ENCODE measurements at places on chromosomes 1 and 21.

DNA sequence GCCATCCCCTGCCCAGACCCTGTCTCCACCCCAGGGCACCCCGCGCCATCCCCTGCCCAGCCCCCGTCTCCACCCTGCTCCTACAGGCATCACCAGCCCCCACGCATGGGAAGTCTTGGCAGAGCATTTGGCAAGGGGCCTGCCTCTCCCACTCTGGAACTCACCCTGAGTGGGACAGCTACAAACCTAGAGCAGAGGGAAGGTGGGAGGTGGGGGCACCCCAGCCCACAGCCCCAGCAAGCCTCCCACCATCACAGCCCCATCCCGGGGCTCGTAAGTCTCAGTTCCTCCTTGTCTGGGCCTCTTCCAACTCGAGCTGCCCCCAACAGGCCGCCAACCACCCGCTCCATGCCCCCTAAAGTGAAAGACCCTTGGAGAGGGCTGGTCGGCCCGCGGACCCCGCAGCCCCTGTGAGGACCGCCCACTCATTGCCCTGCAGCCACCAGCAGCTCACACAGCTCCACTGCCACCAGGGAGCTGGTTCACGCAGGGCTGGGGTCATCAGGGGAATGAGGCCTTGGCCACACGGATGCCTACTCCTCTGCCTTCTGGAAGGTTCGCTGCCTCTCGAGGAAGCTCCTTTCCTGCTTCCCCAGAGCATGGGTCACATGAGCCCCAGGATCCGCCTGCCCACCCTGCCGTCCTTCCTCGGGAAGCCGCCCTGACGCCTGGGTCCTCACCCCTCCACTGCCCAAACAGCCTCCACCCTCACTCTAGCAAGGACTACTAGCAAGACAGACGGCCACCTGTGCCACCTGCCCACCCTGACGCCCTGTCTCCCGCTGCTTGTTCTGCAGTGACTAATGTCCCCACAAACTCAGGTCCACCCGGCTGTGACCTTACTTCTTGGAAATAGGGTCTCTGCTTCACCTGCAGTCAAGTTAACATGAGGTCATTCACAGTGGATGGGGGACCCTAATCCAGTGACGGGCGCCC lies 14.4 kb downstream of the MEGF6 start:
- no peak for DNase-seq

DNA sequence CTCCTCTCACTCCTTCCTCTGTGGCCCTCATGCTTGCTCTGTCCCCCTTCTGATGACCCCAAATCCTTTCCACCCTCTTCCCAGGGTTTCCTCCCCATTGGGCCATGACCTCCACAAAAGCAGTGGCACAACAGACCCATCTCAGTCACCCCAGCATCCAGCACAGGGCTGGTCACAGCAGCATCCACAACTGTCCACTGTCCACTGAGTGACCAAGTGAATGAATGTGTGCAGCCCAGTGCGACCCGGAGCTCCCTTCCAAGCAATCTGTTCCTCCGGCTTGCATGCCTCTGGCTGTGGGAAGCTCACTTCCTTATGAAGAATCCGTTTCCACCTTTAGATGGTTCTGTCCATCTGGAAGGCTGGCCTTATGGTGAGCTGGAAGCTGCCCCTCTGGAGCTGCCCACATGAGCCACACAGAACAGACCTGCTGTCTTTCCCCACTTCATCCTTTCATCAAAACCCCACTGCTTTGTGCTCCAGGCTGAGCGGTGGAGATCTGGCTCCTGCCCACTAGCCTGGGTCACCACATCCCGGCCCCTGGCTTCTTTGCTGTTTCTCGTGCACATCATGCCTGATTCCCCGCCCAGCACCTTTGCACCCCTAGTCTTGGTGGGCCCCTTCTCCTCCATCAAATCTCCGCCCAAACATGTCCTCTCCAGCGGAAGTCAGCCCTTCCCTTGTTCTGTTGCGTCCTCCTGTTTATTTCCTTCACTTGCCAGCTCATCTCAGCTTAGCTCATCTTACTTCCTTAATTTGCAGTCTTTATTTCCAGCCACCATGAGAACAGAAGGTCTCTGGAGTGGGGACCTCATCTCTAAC lies 56.4 kb downstream of the EDN2 start:
- DNase-seq: no peak

DNA sequence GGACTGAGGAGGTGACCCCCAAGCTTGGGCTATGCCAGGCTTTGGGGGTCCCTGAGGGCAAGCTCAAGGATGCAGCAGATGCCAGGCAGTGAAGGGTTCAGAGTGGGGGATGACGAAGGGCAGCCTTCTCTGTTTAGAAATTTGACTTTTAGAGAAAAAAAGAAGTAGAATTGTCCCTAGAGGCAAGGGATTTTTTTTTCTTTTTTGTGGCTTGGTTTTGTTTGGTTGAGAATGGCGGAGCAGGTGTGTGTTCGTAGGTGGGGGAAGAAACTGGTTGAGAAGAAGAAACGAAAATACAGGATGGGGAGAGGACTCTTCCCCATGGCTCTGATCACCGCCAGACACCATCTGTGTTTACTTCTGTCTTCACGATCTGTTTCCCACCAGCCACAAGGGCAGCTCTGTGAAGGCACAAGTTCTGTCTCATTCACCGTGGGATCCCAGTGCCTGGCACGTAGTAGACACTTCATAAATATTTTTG lies 8.2 kb downstream of the PLA2G5 start:
- DNase-seq: no peak

DNA sequence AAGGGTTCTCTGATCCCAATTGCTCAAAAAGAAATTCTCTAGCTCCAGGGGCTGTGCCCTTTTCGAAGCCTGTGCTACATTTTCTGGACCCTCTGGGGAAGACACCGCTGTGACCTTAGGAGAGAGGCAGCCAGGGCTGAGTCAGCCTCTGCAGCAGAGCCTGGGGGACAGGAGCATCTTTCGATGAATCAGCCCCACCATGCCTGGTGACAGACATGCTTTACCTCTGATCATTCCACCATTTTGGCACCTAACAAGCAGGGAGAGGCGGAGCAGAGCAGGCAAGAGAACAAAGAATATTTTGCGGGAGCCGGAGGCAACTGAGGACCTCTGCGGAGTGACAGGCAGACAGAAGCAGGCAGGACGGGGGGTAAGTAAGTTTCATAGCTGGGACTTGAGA lies 84.9 kb downstream of the VWA5B1 start:
- DNase-seq: no peak

DNA sequence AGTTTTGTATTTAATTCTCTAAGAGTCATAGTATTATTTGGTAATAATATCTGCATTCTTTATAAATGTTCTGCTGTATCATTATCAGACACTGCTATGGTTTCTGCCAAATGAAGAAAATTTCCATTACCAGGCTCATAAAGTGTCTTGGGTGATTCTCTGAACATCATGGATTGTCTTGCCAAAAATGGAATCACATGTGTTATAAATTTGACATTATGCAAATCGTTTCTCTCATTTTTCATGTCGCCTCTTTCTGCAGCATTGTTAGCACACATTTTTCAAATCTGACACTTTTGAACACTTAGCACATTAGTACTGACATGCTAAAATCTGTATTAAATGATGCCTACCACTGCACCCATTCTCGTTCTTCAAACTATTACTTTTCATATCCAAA lies 74.2 kb upstream of the NEK7 start:
- DNase-seq: no peak

DNA sequence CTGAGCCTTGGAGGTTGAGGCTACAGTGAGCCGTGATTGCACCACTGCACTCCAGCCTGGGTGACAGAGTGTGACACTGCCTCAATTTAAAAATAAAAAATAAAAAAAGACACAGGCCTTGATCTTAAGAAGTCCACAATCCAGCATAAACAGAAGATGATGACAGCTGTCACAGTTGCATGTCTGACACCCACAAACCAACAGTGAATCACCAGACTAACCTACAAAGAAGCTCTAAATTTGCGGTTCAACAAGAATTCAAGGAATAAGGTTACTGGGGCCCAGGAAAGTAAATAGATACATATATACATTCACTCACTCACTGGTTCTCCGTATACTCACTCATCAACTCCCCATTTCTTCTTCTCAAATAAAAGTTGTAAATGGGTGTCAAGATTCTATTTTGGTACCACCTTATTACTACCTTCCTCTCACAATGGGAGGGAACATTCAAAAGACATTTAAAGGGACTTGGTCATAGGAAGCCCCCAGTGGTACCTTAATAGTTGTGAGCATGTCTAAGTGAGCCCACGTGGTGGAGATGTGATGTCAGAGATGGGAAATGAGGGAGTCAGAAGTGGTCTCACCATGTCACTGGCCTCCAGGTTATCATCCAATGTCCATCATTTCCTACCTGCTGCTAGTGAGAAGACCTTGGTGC lies 66.9 kb upstream of the PRDX6 start:
- DNase-seq: peak; percentile 65

GRCh38 chr1:185965870-185966269 lies 231.7 kb downstream of the HMCN1 start:
- DNase-seq: no peak

DNA sequence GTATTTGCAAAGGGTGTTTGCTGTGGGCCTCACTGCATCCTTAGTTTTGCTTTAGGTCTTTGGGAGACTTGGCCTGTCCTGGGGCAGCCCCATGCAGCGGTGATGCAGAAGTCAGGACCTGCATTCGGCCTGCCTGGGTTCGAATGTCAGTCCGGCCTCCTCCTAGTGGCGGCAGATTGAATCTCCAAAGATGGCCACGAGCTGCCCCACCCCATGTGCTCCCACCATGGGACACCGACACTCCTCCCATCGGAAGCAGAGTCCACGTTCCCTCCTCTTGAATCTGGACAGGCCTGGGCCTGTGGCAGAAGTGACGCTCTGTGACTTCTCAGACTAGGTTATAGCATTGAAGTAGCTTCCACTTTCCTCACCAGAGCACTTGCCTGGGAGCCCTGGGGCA lies 16.3 kb upstream of the NPPB start:
- DNase-seq: no peak

DNA sequence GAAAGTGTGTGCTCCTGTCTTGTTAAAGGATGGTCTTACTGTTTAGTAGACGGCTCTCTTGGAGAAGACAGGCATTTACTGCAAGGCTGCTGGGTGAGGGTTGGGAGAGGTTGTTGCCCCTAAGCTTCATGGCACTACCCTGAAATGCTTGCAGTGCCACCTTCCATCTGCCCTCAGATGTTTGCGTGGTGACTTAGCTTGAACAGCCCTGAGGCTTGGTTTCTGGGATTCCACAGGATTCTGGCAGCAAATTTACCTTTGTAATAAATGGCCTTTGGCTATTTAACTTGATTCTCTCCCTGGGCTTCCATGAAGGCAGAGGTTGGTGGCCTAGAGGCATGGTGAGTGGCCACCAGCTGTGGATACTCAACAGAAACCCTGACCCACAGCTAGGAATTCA lies 11.6 kb downstream of the MTARC1 start:
- DNase-seq: no peak

DNA sequence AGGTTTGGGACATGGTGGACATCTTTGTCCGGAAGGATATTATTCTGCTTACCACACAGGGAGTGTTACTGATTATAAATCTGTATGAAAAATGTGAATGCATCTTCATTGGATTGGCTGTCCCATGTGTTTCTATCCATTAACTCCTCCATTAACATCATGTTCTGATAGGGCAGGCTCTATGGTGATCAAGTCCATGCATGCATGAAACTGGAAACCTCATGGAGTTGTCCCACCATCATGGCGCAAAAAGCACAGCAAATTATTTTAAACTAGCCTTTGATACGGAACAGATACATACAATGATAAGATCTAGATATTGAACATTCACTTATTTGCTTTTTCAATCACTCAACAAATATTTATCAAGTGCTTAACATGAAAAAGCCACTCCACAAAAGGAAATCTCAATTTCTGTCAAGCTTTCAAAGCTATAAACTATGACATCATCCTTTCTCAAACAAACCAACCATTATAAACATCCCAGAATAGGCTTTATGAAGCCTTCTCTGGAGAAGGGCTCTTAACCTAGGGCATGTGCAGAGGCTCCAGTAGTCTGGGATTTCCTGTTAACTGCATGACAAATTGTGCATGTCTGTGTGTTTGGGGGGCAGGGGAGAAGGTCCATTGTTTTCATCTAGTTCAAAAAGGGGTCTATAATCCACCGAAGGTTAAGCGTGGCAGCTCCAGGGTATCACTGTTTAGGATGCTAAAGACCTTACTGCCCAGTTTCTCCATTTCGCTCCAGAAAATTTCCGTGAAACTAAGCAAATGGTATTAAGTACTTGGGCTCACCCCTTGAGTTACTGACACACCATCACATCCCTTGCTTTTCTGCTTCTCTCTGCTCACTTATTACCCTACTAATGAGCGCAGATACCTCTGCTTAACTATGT lies 46.1 kb downstream of the ADAMTS1 start:
- no peak for DNase-seq

- no peak for DNase-seq
Observed at GRCh38 chr1:67336157-67336556, 28.5 kb downstream of the IL12RB2 start.

DNA sequence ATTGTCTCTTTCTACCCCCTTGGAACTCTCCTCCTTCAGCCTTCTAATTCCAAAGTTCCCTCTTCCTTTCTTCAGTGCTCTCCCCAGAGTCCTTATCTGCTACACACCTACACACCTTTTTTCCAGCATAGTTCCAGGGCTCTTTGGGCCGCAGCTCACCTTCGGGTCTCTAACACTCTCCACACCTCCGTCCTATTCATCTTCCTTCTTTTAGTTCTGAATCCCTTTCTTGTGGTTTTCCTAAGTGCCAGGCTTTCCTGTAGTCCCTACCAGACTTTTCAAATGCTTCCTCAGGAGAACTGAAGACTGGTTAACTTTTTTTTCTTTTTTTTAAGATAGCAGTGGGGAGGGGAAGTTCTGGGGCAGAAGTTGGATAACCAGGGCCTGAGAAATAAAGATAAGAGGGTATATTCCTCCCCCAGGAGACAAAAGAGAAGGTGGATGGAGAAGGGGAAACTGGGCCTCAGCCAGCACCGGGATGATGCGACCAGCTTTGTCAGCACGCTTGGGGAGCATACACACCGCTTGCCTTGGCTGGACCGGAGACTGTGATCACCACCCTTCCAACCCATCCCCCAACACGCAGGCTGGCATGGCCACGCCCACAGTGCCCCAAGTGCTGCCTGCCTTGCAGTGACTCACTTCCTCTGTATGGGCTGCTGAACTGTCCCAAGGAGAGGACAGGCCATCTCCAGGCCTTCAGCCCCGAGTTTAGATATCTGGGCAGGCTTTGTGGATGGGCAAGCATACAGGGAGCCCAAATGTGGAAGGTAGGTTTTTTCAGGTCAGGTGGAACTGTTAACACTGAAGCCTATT lies 2.5 kb upstream of the CERS2 start:
- DNase-seq: peak; percentile 80

- DNase-seq: no peak
Observed at GRCh38 chr1:17513131-17513530, 26.4 kb upstream of the ARHGEF10L start.

Measured in CD4-positive, alpha-beta T cell treated with Interleukin-15 for 4 hours (primary cell).